ENCODE measurements at places on chromosomes 4 and X. TPM values are rescaled to one million over a fixed set of nuclear protein-coding genes. Genes with fewer than 3 reads are reported as not detected.

Gene NSUN7
- total RNA-seq: 1.1 TPM

GRCh38 chr4:6253111-6253510 lies 16.5 kb upstream of the WFS1 start:
- no peak for DNase-seq

GRCh38 chrX:5771441-5771840 lies 457.2 kb downstream of the NLGN4X start:
- no peak for DNase-seq

- DNase-seq: no peak
Observed at GRCh38 chr4:188879598-188879997, 740.4 kb downstream of the TRIML1 start.

- no peak for DNase-seq
Observed at GRCh38 chrX:112536544-112536943, 143.2 kb downstream of the LHFPL1 start.
